ENCODE measurements at places on chromosomes 7 and 10.

DNA sequence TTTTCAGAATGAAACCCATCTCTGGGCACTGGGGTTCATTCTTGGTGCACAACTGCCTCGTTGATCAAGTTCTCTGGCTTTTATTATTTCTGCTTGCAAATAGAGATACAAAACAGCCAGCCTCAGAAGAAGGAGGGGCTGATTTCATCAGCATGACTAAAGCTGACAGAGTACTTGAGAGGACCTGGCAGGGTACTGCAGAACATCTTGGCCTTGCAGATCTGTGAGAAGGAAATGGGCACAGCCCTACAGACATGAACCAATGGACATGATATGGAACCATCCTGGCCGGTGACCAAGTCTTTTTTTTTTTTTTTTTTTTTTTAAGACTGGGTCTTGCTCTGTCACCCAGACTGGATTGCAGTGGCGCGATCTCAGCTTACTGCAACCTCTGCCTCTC, 240.6 kb downstream of the VTI1A start:
- no peak for DNase-seq

- DNase-seq, result no peak
Observed at GRCh38 chr7:37187179-37187578, 261.5 kb downstream of the ELMO1 start.

GRCh38 chr10:132419538-132420468, 22.8 kb downstream of the PWWP2B start:
- no peak for DNase-seq

DNA sequence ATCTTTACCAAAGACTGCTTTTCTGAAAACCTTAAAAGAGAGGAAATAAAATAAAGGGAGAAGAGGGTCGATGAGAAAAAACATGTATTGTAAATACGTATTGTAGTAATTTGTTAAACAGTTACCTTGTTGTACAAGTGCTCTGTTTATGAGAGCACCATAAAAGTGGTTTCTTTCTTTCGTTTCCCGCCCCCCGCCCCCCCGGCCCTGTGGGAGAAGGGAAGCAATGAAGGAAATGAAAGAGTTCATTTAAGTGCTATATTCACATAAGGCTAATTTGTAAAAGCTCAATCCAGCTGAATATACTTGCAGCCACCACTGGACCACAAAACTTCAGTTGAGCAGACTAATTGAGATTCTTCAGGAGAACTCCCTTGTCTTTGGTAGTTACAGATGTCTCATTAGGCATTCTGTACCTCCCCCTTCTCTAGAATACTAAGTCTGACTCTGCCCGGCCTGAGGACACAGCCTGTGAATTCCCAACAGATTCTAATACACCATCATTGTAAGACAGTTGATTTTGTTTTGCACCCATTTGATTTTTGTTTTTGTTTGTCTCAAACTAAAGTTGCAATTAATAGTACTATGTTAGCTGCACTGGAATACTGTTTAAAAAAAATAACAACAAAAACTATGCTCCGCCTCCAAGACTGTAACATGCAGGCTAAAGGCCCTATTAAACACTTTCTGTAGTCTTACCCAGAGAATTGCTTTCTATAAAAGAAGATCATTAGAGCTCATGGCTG, 124.9 kb downstream of the ARHGAP12 start:
- DNase-seq, result no peak

DNA sequence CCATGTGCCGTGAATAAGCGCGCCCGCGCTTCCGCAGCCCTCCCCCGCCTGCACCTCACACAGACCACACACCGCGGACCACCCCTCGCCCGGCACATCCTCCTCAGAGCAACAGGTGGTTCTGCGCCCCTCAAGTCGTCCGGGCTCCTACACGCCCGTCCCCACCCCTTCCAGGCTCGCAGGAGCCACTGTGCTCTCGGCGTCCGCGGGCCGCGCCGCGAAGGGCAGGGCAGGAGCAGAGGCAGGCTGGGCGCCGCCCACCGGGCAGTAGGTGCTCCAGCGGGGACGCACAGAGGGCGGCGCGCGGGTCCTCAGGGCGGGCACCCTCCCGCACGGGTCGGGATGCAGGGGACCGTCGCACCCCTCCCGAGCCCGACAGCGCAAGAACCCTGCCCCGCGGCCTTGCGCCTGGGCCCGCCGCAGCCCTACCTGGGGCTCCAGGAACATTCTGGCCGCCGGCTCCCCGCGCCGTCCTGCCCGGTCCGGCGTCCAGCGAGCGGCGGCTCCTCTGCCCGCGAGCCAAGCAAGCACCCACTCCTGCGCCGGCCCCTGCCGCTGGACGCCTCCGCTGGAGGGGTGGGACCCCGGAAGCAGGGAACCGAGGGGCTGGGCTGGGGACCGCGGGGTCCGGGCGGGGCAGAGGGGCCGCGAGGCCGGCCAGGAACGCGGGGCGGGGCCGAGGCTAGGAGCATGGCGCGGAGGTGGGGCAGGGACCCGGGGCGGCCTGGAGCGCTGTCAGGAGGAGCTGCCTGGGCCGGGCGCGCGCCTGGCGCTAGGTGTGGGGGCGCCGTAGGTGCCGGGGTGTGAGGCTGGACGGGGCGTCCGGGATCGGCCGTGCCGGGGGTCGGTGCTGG, 37.4 kb downstream of the RASGEF1A start:
- DNase-seq, result no peak

GRCh38 chr10:128116851-128117615, 9.2 kb downstream of the MKI67 start:
- DNase-seq, result no peak

- DNase-seq, result no peak
Observed at GRCh38 chr7:151206914-151207313, 3.4 kb downstream of the H2BK1 start.

GRCh38 chr7:87413029-87413428, 62.5 kb downstream of the ABCB4 start:
- no peak for DNase-seq

DNA sequence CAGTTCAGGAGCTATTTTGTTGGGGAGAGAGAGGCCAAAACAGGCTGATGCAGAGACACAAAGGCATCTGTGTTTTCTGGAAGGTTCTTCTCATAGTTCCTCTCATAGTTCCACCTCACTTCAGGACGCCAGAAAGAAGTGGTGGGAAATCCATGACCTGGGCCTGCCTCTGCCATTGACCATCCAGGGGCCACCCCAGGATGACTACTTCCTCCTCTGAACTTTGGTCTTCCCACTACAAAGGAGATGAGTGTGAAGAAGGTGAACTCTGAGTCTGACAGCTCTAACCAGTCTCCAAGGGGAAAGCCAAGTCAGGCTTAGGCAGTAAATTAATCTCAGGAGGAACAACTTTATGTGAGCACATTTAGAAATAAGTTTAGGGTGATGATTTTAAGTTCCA, 175.8 kb upstream of the TCF7L2 start:
- DNase-seq, result no peak

DNA sequence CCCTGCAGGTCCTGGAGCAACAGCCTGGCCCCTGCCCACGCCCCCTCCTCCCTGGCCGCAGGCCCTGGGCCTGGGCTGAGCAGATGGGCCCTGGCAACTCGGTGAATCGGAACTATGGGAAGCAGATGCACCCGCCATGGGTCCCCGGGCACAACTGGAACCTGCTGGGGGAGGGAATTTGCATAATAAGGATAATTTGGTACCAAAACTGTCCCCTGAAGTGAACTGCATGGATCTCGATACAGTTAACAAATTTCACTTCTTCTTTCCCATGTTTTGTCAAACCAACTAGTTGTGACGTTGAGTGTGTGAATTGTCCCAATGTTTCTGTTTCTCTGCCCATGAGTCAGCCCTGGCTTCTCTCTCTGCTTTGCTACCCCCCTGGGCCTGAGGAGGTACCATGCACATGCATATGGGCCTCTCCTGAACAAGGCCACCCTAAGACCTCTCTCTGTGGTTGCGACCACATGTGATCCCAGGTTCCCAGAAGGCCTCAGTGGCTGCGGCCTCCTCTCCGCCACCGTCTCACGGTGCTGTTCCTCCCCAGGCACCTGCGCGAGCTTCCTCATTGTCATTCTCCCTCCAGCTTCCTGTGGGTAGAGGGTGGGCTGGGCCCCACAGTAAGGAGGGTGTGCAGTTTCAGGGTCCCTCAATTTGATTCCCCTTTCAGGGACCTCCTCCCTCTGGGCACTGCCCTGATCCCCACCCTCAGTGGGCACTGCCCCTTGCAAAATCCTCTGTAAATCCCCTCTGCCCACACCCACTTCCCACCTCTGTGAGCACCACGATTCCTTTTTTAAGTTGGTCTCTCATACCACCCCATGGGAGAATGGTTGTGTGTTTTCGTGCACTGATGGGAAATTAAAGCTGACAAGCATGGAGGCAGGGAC, 40.0 kb downstream of the FIGNL1 start:
- no peak for DNase-seq

GRCh38 chr7:132998763-132999162, 83.1 kb downstream of the CHCHD3 start:
- no peak for DNase-seq

- no peak for DNase-seq
Observed at GRCh38 chr7:33107136-33108066, 1.8 kb downstream of the RP9 start.

GRCh38 chr7:37129035-37129425, 319.6 kb downstream of the ELMO1 start:
- no peak for DNase-seq
